ENCODE measurements at places on chromosomes 13 and 19.

DNA sequence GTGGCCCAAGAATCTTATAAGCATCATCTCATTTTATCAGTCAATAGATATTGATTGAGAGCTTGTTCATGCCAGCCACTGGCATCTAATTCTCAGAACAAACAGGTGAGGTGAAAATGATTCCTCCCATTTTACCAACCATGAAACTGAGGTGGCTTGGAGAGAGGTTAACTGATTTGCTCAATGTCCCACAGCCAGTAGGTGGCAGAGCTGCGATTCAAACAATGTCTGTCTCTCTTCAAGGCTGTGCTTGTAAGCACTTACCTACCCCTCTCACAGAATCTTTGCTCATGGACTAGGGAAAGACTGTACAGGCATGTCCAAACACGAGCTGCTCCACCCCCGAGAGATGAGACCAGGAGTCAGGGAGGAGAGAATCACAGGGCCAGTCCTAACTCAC lies 21.5 kb upstream of the GSX1 start:
- peak; percentile 40 for DNase-seq

GRCh38 chr13:44417876-44418275 lies 44.3 kb downstream of the SERP2 start:
- no peak for DNase-seq

DNA sequence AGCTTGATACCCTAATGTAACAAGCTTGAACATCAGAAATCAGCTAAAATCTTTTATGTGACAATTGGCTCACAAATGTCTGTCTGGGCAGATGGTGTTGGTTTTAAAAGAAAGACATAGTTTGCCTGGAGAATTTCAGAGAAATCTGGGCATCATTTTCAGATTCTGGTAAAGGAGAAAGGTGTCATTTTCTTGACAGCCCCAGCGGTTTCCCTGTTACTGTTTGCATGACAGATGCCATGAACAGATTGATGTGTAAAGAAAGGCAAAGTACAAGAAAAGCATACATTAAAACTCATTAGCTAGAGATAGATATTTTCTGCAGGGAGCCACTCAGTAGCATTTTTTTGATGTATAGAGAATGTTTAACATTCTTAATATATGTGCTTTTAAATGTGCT lies 987.9 kb downstream of the OLFM4 start:
- DNase-seq: no peak

GRCh38 chr13:24654741-24655140 lies 25.5 kb upstream of the ATP12A start:
- peak; percentile 11 for DNase-seq

DNA sequence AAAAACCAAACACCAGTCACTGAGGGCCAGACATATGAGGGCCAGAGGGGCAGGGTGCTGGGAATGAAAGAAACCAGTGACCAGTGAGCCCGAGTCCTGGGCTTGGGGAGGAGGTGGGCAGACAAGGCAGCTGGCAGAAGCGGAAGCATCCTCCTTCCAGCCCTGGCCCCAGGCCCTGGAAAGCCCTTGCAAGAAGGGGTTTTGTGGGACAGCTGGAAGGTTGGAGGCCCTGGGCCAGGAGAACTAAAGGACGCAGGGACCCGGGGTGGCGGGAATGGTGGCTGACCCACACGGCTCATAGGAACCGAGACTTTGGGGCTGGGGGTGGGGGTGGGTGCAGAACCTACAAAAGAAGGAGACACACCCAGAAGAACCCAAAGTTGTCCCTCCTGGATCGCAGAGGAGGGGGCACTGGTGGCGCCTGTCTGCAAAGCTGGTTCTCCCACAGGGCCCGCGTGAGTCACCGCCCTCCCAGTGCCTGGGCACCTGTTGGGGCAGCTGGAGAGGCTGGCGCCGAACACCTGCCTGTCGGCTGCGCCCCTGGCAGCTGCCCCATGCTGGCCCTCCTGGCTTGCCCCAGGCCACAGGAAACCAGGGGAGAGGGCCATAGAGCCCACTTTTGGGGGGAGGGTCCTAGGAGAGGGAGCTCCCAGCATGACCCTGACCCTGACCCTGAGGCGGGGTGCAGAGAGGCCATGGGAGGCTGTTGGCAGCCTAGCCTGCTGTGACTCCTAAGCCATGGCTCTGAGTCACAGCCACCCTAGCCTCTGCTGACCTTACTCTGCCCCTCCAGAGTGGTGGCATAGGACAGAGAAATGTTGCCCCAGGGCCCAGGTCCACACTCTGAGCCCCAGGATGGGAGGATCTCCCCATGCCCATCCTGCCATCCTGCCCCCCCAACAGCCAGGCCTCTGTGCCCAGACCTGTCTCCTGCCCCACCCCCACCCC lies 802 bp downstream of the DMPK start:
- no peak for DNase-seq

DNA sequence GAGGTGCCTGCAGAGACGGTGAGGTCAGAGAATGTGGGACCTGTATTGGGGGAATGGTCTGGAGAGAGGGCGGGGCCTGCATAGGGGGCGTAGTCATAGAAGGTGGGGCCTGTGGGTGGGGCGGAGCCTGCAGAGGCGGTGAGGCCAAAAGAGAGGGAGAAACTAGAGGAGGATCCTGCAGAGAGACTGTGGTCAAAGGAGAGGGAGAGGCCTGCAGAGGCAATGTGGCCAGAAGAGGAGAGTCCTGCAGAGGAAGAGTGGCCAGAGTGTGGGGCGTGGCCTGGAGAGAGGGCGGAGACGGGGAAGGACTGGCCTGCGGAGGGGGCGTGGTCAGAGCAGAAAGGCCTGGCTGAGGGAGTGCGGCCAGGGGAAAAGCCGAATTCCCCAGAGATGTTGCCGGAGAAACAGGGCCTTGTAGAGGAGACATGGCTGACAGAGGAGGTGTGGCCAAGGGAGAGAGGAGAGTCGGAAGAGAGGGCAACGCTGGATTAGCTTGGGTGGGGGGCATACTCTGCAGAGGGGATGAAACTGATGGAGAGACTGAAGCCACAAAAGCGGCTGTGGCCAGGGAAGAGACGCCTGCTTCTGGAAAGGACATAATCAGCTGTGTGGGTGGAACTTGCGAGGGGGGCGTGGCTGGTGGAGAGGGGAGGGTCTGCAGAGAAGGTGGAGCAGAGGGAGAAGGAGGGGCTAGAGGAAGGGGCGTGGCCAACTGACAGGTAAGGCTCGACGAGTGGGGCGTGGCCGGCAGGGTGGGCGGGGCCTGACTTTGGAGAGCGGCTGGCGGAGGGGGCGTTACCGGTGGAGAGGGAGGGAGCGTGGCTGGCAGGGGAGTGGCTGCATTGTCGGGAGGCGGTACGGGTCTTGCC lies 2.5 kb downstream of the PRR36 start:
- peak; percentile 90 for DNase-seq

- peak; percentile 6 for DNase-seq
Measured at GRCh38 chr19:36819130-36819630, 19.0 kb downstream of the ZNF790 start.

- DNase-seq: peak; percentile 22
Measured at GRCh38 chr13:110443622-110444225, 117.8 kb downstream of the RAB20 start.

DNA sequence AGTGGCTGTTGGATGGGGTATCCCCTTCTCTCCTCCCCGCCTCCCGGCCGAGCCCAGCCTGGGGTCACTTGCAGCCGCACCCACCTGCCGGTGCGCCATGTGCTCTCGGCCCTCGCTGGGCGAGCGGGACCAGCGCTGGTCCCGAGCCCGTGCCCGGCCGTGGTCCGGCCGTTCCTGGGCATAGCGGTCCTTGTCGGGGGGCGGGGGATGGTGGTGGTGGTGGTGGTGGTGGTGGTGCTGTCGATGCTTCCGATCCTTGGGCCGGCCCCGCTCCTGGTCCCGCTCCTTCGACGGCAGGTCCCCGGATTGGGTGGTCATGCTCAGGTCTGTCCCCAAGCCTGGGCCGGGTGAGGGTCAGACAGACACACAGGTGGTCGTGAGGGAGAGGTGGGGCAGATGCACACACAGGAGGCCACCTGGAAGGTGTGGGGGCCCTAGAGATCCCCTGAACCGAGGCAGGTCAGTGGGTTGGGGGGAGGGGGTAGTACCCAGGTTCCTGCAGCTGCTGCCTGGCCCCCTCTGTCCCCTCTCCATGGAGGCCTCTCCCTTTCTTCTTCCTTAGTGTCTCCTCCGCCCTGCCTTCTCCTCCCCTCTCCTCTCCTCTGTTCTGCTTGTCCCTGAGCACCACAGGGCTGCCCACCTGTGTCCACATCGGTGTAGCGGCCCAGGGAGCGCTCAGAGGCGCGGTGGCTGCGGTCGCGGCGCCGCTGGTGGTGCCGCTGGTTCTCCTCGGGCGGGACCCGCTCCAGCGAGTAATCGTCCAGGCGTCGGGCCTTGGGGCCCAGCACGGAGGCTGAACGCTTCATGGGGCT lies 58.7 kb downstream of the IER2 start:
- DNase-seq: no peak

GRCh38 chr13:110580800-110581199 lies 19.3 kb upstream of the RAB20 start:
- no peak for DNase-seq

- no peak for DNase-seq
Measured at GRCh38 chr19:29603308-29603707, 2.8 kb upstream of the POP4 start.

DNA sequence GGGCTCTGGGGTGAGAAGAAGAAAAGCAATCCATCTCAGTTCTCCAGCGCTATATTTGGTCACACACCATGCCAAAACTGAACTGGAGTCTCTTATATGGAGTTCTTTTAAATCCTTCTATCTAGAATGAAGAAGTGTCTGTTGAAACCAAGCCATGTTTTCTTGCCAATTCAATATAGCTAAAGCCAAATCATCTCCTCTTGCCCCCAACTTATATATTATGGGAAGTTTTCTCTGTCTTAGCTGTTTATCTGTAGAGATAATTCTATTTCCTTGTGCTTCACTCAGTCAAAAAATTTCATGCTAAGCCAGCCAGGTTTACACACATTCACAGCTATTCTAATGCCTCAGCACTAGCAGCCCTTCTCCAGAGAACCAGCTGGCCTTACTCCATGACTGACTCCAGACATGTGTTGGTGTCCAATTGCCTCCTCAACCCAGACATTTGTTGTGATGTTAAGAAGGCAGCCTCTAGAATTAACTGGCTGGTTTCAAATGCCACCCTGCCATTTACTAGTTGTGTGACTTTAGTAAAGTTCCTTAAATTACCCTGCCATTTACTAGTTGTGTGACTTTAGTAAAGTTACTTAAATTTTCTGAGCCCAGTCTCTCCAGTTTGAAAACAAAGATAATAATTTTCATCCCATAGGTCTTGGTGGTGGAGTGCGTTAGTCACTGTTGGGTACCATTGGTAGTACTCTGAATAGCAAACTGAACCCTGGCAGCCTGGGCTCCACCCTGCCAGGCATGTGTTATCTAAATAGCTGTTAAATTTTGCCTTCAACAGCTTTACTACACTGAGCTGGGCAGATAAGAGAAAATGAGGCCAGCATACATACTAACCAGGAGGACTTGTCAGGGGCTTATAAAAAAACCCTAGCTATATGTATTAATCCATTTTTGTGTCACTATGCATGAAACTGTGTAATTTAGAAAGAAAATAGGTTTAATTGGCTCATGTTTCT lies 525.1 kb downstream of the LMO7 start:
- no peak for DNase-seq

DNA sequence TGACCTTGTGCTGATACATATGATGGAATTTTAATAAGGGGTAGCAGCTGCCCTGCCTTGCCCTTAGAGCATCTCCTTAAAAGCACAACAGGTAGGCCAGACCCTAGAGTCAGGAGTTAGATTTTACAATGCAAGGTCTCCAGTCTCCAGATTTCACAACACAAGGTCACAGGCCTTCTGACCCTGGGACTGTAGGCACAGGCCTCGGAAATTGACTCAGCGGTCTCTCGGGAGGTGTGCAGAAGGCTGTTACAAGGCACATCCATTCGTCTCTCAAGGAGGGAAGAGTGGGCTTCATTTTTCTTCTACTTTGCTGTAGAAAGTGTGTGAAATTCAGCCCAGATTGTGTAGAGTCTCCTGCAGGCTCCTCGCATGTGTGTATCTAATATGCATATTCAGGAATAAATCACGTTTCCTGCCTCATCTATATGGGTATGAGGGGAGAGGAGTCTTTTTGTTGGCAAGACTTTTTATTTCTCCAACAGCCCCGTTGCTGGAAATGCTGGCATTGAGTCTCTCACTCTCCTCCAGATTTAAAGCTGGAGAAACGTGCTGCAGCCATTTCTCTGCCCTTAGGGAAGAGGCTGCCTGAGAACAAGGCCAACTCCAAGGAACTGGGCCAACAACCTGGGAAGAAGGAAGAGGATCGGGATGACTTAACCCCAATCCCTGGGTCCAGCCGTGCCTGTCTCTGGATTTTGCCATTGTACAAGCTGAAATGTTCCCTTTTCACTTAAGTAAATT lies 24.5 kb downstream of the UQCRFS1 start:
- DNase-seq: no peak
